ENCODE measurements at places on chromosomes 1 and 21. TPM values are rescaled to one million over a fixed set of nuclear protein-coding genes. Genes with fewer than 3 reads are reported as not detected.

The TSEN15 gene
- 80.2 TPM for total RNA-seq

The DDAH1 gene
- total RNA-seq = 36.4 TPM

The EEIG2 gene
- total RNA-seq = 27.8 TPM

The CYP4A22 gene
- not detected for total RNA-seq

The SYNC gene
- total RNA-seq = 44.3 TPM

The CLCA1 gene
- total RNA-seq = under 0.01 TPM

The POTED gene
- total RNA-seq = not detected

The ELOVL1 gene
- 49.9 TPM for total RNA-seq
